A673 (cell line): ENCODE measurements at places on chromosomes 2 and 18.
A peak's percentile ranks its signal among the peaks of the same experiment; 100 is the strongest.

GRCh38 chr2:197599285-197599965, 76.0 kb downstream of the RFTN2 start:
- DNase-seq, result peak; percentile 55

- DNase-seq, result no peak
These were observed 14.1 kb downstream of the DPP10 start for GRCh38 chr2:114456566-114456965.

DNA sequence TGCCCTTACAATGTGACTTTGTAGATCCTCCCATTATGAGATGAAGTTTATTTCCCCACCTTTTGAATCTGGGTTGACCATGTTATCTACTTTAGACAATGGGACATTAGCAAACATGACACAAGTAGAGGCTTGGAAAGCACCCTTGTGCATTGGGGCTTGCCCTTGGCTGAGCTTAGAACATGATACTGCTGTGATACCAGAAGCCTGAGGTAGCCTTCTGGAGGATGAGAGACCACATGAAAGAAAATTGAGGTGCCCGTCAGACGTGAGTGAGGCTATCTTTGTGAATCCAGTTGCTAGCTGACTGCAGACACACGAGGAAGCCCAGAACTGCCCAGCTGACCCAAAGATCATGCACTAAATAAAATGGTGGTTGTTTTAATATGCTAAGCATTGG, 341.2 kb downstream of the CYP26B1 start:
- DNase-seq, result no peak

DNA sequence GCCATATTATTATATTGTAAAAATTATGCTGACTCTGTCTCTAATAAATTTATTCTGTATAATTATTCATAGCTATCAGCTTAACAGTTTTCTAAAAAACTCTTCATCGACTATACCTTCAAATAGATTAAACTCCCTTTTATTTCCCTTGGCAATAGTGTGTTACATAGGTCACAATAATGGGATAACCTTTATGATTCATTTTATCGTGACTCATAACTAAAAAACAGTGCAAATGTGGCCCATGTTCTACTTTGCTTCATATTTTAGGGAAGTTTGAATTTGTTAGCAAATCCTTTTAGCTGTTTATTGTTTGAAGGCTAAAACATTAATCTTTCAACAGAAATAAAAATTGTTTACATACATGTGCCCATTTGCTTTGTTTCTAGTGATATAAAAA, 783.2 kb upstream of the CDH2 start:
- DNase-seq, result no peak

- no peak for DNase-seq
These were observed 28.0 kb downstream of the LHCGR start for GRCh38 chr2:48727560-48727959.
